Activated CD4-positive, alpha-beta memory T cell treated with anti-CD3 and anti-CD28 coated beads for 36 hours (primary cell): ENCODE measurements at places on chromosomes 3 and 15. TPM values are rescaled to one million over a fixed set of nuclear protein-coding genes. Genes with fewer than 3 reads are reported as not detected.

Gene DAZL
- not detected for total RNA-seq

DNA sequence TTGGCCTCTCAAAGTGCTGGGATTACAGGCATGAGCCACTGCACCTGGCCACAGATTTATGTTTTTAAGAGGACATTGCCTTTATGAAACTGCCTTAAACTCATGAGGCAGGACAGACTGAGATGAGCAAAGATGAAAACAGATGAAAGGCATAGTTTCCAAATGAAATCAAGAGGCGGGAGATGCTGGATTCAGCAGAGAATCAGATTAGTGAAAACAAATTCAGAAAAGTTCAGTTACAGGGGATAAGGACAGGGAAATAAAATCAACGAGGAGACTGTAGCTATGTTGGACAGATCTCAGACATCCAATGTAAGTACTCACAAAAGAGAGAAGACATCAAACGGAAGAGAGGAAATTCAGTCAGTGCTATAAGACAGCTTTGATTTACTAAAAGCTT is 68.1 kb downstream of the ADAMTSL3 start:
- H3K36me3 ChIP-seq, result no peaks in the 10 kb centered on the region
- DNase-seq, result no peak
- no peaks in the 10 kb centered on the region for H3K4me1 ChIP-seq
- peaks cover 4% of the 10 kb centered on the region for H3K27me3 ChIP-seq
- H3K27ac ChIP-seq, result no peak overlapping the region
- H3K4me3 ChIP-seq, result no peak overlapping the region

- H3K27ac ChIP-seq, result no peak overlapping the region
- no peaks in the 10 kb centered on the region for H3K27me3 ChIP-seq
- H3K4me1 ChIP-seq, result no peaks in the 10 kb centered on the region
- H3K4me3 ChIP-seq, result no peak overlapping the region
Measured at GRCh38 chr3:146100825-146101444, 60.0 kb downstream of the PLOD2 start.

Gene SERINC4
- 0.10 TPM for total RNA-seq

DNA sequence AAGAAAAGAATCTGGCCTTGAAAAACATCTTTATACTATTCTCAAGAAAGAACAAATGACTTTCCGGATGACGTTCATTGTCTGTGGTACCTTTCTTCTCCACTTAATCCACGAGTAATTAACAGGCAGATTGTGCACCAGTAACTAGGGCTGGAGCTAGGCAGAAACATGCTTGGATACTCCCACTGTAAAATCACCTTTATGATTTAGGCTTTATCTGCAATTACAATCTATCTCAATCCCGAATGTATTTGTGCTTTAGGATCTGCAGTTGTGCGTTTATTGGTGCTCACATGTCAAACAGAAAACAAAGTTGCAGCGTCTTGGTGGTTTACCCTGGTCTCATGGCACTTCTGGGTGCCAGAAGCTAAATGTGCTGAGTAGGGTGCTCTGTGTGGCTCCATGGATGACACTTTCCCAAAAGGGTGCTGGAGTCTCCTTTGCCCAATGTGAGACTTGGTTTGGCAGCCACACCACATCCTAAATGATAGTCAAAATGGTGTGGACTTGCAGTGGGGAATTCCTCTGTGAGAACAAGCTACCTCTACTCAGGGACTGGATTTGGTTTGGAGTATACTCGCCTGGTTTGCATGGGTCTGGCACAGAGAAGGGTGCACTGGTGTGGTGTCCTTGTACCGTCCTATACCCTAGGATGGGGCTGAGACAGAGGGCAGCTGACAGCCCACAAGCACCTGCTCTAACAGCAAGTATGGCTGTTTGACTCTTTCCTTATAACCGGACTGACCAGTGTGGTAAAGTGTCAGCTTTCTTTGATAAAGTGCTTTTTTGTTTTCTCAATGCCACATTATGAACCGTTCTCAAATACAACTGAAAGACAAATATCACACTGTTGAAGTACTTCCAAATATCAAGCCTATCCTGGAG is 7.7 kb downstream of the SERP1 start:
- H3K4me3 ChIP-seq, result no peak overlapping the region
- DNase-seq, result no peak
- peaks cover 17% of the 10 kb centered on the region for H3K36me3 ChIP-seq
- H3K27ac ChIP-seq, result no peak overlapping the region

Gene COPG1
- total RNA-seq, result 154 TPM

GRCh38 chr3:26623419-26624208 is 1.0 kb downstream of the LRRC3B start:
- H3K4me3 ChIP-seq, result no peak overlapping the region
- H3K27me3 ChIP-seq, result peaks cover 40% of the 10 kb centered on the region
- H3K27ac ChIP-seq, result no peak overlapping the region
- no peak for DNase-seq
- no peaks in the 10 kb centered on the region for H3K4me1 ChIP-seq

DNA sequence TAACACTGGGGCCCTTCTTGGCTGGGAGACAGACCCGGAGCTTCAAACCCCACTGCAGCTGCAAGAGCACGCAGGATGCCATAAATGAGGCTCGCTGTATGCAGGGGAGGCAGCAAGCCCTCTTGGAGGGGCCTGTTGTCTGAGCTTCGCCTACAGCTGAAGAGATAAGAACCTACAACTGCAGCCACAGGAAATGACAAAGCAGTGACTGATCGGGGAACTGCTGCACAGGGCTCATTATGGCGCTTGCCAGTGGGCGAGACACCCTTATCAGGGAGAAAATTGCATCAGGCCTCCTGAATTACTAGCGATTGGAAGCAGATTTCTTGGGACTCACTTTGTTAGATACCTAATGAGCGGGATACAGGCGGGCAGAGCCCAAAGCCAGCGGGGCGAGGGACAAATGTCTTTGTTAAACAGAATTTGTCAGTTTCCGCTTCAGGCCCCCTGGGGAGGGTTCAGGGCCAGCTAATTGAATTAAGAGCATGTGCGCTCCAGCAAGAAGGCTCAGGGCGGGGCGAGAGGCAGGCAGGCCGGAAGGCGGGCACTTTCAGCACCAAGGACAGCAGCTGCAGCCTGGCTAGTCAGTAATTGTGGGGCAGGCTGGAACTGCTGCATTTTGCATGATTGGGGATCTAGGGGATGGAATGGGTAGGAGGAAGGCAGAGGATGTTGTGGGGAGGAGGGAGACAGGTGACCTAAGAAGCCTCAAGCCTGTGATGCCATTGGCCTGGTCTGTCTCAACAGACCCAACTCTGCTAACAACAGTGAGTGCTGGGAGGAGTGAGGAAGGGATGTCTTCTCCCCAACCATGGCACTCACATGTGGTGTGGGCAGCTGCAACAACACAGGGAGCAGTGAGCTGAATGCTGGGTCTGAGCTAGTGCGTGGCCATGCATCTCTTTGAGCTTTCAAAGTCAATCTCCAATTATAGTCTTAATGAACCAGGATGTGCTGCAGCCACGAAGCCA is 55.3 kb downstream of the CCDC33 start:
- no peaks in the 10 kb centered on the region for H3K36me3 ChIP-seq
- H3K27ac ChIP-seq, result no peak overlapping the region
- DNase-seq, result peak; percentile 85
- H3K4me1 ChIP-seq, result peaks cover 3% of the 10 kb centered on the region
- H3K27me3 ChIP-seq, result peaks cover 23% of the 10 kb centered on the region

- peaks cover 4% of the 10 kb centered on the region for H3K4me1 ChIP-seq
- no peak overlapping the region for H3K27ac ChIP-seq
- H3K27me3 ChIP-seq, result peaks cover 16% of the 10 kb centered on the region
- DNase-seq, result no peak
- no peak overlapping the region for H3K4me3 ChIP-seq
Measured at GRCh38 chr15:45307230-45307924, 55.3 kb downstream of the SLC28A2 start.

Gene GPR62
- total RNA-seq, result not detected

- H3K27me3 ChIP-seq, result no peaks in the 10 kb centered on the region
- H3K27ac ChIP-seq, result no peak overlapping the region
- no peak overlapping the region for H3K4me3 ChIP-seq
- DNase-seq, result no peak
Measured at GRCh38 chr3:117630885-117631284, 921.3 kb downstream of the TUSC7 start.

GRCh38 chr15:89148126-89148525 is 59.9 kb downstream of the ABHD2 start:
- peaks cover 12% of the 10 kb centered on the region for H3K4me1 ChIP-seq
- peaks cover 11% of the 10 kb centered on the region for H3K36me3 ChIP-seq
- no peak overlapping the region for H3K27ac ChIP-seq
- no peak overlapping the region for H3K4me3 ChIP-seq
- DNase-seq, result no peak

- peaks cover 13% of the 10 kb centered on the region for H3K36me3 ChIP-seq
- H3K27ac ChIP-seq, result no peak overlapping the region
- no peak overlapping the region for H3K4me3 ChIP-seq
- H3K27me3 ChIP-seq, result no peaks in the 10 kb centered on the region
- peaks cover 4% of the 10 kb centered on the region for H3K4me1 ChIP-seq
- DNase-seq, result no peak
Measured at GRCh38 chr3:114896978-114897377, 250.1 kb downstream of the ZBTB20 start.

DNA sequence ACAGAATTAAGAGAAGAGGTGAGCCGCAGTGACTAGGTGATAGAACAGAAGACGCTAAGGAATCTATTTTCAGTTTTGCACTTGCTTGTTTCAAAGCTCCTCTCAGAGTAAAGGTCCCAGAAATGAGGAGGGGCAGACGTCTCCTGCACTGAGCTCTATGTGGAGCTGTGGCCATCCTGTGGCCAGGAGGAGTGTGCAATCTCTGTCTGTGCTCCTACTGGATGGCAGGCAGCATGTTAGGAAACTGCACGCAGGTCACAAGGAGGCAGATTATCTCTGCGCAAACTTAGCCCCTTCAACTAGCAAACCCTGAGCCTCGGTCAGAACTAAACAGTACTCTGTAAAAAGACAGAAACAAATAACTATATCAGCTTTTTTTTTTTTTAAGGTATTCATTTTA is 31.1 kb upstream of the PPIB start:
- H3K4me3 ChIP-seq, result no peak overlapping the region
- no peaks in the 10 kb centered on the region for H3K27me3 ChIP-seq
- no peak for DNase-seq

GRCh38 chr3:120764206-120764605 is 21.7 kb downstream of the GTF2E1 start:
- H3K36me3 ChIP-seq, result peaks cover 7% of the 10 kb centered on the region
- no peak for DNase-seq
- no peaks in the 10 kb centered on the region for H3K27me3 ChIP-seq
- H3K4me1 ChIP-seq, result peaks cover 61% of the 10 kb centered on the region
- H3K27ac ChIP-seq, result no peak overlapping the region

GRCh38 chr15:64732156-64732860 is 43.1 kb downstream of the RBPMS2 start:
- H3K36me3 ChIP-seq, result no peaks in the 10 kb centered on the region
- H3K27me3 ChIP-seq, result peaks cover 1% of the 10 kb centered on the region
- no peak overlapping the region for H3K4me3 ChIP-seq
- no peak for DNase-seq
- no peaks in the 10 kb centered on the region for H3K4me1 ChIP-seq

DNA sequence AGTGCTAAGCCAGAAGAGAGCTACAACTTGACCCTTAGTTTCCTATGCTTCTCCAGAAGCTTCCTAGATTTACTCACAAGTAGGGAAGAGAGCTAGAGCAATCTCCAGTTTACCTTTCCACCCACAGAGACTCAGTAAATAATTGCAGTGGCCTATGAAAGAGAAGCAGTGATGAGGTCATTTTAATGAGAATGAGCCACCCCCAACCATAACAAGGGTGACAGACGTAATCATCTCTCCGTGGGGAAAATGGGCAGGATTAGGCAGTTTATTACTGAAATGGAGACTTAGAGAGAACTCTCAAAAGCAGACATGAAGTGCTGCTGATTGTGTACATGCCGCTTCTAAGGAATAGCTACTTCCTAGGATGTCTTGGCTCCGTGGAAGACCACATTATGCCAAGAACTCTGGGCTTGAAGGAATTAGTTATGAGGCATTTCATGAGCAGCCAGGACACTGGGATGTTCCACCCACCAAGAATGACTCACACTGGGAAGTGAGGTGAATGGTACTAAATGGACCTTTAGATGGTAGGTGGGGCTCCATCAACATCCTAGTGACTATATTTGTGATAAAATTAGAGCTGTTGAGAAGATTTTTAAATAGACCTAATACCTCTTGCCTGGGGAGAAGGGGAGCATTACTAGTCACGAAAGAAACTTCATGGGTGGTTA is 160.9 kb downstream of the EDEM1 start:
- no peak for DNase-seq
- no peaks in the 10 kb centered on the region for H3K36me3 ChIP-seq
- no peak overlapping the region for H3K27ac ChIP-seq
- peaks cover 8% of the 10 kb centered on the region for H3K27me3 ChIP-seq
- no peaks in the 10 kb centered on the region for H3K4me1 ChIP-seq
- no peak overlapping the region for H3K4me3 ChIP-seq

Gene LTK
- total RNA-seq, result 0.29 TPM

DNA sequence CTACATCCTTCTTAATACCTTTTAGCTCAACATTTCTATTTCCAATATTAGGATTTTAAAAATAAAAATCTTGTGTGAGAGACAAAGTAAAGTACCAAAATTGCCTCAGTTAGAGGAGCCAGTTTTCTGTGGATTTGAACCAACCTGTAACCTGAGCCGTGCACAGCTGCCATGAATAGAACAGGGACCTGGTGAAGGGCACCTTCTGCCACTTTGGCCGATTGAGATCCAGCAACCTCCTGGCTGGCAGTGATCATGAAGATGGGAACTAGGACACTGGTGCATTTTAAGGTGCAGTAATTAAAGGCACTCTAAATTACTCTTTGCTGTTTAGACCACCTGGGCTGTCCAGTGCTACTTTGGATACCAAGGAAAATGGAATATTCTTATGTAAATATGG is 34.3 kb upstream of the TRAK1 start:
- no peak overlapping the region for H3K27ac ChIP-seq
- no peak overlapping the region for H3K4me3 ChIP-seq
- H3K27me3 ChIP-seq, result no peaks in the 10 kb centered on the region
- no peak for DNase-seq

Gene GRAMD1C
- total RNA-seq, result 0.64 TPM

Gene NANOGP8
- not detected for total RNA-seq

DNA sequence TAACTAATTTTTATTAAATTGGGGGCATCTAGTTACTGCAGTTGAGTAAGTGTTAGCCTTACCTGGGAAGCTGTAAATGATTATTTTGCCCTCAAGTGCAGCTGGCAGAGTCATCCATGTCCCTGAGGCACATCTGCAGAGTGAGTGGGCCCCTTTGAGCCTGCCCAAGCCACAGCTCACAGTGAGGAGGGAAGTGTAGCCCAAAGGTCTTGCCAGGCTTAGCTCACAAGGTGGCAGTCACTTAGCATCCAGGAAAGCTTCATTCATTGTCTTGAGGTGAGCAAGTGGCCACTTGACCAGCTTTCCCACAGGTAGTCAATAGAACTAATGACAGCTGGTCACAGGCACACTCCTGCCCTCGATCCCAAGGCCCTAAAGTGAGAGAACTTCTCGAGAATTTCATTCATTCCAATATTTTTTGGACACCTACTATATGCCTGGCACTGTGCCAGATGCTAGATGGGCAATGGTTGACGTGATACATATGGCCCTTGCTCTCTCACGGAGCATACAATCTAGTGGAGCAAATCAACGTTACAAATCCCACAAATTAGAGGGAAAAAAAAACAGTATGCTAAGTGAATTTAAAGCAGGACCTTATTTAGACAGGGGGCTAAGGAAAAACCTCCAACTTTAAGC is 163.3 kb upstream of the IL12A start:
- H3K27me3 ChIP-seq, result peaks cover 5% of the 10 kb centered on the region
- no peak for DNase-seq
- H3K36me3 ChIP-seq, result no peaks in the 10 kb centered on the region
- H3K4me1 ChIP-seq, result no peaks in the 10 kb centered on the region

- no peaks in the 10 kb centered on the region for H3K36me3 ChIP-seq
- no peaks in the 10 kb centered on the region for H3K27me3 ChIP-seq
- H3K4me3 ChIP-seq, result no peak overlapping the region
- DNase-seq, result no peak
Measured at GRCh38 chr3:129612534-129613366, 6.3 kb upstream of the PLXND1 start.

GRCh38 chr3:16406166-16406565 is 107.3 kb downstream of the RFTN1 start:
- peaks cover 22% of the 10 kb centered on the region for H3K36me3 ChIP-seq
- H3K4me3 ChIP-seq, result no peak overlapping the region
- H3K27ac ChIP-seq, result no peak overlapping the region
- no peak for DNase-seq
